ENCODE measurements at places on chromosomes 5 and 9.
A peak's percentile ranks its signal among the peaks of the same experiment; 100 is the strongest.

GRCh38 chr9:134619448-134619982 is 22.1 kb upstream of the COL5A1 start:
- DNase-seq = peak; percentile 0

DNA sequence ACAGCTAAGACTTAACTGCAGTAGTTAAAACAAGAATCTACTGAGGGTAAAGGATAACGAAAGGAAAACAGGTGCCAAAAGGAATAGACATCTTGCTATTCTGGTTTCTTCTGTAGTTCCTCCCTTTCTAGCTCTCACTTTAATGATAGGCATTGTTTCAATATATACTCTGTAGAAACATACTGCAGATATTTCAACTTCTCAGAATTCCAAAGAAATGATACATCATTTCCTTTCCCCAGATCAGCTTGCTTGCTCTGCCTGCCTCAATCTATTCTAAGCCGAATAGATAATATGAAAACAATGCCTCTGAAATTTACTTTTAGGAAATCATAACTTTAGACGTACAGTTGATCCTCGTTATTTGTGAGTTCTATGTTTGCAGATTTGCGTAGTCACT is 46.3 kb downstream of the ACO1 start:
- DNase-seq = no peak

DNA sequence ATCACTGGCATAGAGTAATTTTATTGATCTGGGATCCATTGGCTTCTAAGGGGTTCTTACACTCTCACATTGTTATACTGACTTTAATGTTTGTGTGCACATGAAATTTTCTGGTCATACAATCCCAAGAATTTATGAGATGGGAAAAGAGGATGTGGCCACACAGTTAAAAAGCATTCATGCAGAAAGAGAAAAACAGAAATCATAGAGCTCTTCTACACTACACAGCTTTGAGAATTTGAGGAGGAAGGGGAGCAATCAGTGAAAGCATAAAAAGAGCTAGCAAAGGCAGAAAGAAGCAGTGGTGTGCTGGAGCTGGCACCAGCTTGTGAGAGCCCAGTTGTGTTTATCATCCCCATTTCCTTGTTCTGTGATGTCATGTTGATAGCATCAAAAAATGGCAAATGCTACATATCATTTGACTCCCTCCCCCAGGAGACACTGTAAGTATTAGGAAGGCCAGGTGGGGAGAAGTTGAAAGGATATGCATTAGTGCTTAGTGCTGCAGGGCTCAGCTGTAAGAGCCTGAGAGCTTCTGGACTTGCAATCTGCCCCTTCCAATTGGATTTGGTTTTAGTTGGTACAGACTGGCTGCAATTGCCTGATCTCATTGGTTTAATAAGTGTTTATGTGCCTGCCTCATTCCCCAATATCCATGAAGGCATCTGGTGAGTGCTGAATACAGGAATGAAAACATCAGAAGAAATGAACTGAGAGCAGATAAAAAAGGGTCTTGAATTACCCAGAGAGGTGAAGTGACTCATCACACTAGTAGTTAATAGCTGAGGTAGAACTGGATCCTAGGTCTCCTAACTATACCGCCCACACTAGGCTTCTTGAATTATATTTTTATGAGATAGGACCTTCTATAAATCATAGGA is 30.9 kb downstream of the RHOBTB3 start:
- DNase-seq = no peak

GRCh38 chr5:4772591-4772990 is 367.5 kb upstream of the ADAMTS16 start:
- DNase-seq = no peak

- DNase-seq = no peak
Measured at GRCh38 chr5:153399595-153399994, 90.9 kb upstream of the GRIA1 start.

DNA sequence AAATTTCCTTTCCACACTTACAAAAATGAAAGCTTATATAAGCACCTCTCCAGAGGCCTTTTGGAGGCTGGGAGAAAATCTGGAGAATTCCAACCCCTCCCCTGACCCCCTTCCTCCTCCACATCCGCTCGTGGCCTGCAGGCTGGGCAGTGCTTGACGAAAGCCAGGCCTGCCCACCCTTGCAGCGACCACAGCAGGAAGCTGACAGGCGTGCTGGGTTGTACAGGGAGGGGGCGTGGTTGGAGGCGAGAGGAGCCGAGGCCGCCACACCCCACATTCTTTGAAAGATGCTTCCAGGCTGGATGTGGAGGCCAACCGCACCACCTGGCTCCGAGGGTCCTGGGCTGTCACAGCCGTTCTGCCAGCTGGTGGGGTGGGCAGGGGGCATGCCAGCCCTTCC is 47.8 kb upstream of the IER5L start:
- DNase-seq = peak; percentile 50

- DNase-seq = no peak
Measured at GRCh38 chr9:13963005-13963653, 350.8 kb downstream of the NFIB start.

- DNase-seq = no peak
Measured at GRCh38 chr5:169423580-169424278, 122.8 kb upstream of the SLIT3 start.

- DNase-seq = no peak
Measured at GRCh38 chr5:14036947-14037346, 92.5 kb upstream of the DNAH5 start.

DNA sequence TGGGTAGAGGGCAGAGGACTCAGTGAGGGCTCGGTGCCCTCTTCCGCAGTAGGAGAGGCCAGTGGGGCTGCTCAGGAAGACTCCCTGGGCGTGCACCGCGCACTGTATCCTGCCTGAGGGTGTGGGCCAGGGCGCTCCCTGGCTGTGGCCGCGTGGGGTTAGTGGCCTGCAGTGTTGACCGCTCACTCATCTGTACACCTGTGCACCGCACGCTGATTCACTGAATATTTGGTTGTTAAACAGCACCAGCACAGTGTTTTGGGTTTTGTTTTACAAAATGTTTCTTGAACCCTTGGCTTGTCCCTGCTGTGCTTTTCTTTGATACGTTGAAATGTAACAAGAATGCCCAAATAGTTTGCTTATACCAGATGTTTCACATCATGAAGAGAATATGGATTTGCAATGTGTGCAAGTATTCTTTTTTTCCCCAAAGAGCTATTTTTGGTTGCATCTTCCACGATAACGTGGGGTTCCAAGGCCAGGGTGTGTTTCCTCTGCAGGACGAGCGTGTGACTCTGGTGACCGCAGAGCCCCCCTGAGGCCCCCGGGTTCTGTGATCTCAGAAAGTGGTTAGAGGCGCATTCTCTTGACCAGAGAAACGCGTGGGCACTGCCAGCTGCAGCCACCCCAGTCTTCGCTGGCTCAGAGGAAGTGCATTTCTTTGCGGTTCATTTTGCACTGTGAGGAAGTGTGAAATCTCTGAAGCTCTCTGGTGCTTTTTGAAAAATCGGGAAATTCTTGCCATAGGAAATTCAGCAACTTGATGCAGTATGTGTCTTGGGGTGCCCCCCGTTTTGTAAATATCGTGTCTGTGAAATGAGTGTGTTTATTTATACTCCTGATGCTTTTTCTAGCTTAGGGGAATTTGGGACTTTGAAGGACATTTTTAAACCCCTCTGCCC is 46.9 kb downstream of the AHRR start:
- DNase-seq = no peak

- DNase-seq = no peak
Measured at GRCh38 chr5:11504065-11504885, 400.0 kb downstream of the CTNND2 start.

DNA sequence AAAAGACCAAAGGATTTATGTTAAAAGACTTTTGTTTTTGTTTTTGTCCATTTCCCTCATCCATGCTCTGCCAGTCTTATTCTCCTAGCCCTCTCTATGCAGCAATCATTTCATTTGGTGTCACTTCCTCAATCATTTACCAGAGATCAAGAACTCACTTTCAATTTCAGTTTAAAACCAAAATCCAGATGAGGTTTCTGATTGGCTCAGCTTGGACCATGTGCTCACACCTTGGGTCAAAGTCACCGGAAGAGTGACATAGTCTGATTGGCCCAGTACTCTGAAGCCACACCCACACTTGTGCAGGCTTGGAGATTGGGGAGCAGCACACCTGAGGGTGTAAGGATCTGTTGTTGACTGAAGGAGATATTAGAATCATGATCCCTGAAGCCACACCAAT is 79.6 kb downstream of the TLR4 start:
- DNase-seq = peak; percentile 17

DNA sequence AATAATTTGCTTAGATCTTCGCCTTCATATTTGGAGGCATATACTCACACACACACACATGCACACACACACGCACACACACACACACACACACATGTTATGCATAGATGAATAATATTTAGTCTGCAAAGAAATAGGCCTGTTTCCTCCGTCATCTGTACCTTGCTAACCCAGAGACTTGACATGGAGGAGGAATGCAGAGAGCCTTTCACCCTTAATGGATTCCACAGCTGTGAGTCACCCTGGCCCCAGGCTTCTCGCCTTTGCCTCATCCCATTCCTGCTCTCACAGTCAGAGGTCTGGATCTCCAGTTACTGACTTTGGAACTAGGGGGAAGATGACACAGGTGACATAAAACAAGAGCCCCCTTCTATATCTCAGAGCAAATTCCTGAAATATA is 29.7 kb downstream of the ZNF462 start:
- no peak for DNase-seq

DNA sequence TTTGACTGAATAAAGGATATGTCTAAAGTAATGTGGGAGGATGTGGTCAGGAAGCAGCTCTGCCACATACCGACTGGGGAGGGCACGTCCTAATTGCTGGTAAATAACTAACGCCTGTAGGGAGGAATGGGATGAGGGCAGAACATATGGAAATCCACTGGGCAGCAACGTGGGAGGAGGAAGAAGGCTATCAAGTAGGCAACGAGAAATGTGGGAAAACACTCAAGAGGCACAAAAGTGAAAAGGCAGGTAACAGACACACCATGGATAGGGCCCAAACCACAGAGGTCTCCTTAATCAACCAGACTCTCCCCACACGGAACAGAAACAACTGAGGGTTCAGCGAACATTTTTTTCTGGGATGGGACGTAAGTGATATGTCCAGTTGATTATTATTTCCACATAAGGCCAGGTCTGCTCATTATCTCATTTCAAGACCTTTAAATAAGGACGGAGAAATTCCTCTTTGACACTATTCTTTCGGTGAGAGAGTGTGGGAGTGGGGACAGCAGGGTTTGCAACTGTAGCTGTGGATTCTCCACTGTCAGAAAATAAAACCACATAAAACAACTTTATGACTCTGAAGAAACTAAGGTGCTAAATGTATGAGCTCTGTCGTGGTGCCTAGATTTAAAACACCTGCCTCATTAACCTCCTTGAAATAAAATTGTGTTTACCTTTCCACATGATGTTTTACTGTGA is 17.0 kb downstream of the IARS1 start:
- DNase-seq = no peak

- no peak for DNase-seq
Measured at GRCh38 chr9:129581505-129582189, 39.3 kb downstream of the C9orf50 start.

DNA sequence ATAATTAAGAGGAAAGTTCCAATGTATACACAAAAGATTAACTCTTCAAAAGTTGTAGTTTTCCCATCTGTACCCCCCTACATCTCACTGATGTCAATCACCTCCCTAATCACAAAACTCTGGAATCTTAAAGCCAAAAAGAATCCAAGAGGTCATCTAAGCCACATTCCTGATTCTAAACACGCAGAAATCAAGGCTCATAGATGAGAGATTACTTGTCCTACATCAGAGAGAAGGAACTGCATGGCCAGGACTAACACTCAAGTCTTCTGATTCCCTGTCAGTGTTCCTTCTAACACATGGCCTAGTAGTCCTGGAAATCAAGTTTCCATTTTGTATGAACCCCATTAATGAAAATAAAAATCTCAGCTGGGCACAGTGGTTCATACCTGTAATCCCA is 58.7 kb downstream of the MAPKAP1 start:
- DNase-seq = no peak

DNA sequence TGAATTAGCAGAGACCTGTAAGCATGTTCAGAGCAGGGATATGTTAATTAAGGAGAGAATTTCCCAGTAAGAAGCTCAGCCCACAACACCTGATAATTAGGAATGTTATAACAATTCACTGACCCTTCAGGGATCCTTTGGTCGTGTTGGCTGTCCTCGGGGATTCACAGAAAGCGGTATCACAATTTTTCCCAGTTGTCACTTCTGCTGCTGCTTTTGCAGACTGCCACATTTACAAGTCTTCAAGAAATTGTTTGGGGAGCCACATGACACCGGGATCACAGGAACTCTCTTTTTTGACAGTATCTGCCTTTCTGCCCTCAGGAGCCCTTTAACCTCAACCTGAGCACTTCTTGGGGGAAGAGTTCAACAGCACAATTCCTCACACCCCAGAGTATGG is 265.5 kb downstream of the GLIS3 start:
- DNase-seq = no peak

DNA sequence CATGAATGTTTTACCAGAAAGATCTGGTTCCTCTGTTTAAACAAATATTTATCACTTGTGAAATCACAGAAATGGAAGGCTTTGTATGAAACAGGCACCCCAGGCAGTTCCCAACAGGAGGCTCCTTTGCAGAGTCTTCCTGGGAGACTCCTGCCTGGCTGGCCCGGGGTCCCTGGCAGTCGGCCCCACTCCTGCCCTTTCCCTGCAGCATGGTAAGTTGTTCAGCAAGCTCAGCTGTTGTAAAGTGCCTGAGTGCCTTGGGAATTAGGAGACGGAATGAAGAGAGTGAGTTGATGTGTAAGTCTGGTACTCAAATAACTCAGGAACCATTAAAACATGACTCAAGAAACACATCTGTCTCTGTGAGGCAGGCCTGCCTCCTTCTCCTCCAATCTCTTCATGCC is 17.5 kb upstream of the LHFPL2 start:
- no peak for DNase-seq

DNA sequence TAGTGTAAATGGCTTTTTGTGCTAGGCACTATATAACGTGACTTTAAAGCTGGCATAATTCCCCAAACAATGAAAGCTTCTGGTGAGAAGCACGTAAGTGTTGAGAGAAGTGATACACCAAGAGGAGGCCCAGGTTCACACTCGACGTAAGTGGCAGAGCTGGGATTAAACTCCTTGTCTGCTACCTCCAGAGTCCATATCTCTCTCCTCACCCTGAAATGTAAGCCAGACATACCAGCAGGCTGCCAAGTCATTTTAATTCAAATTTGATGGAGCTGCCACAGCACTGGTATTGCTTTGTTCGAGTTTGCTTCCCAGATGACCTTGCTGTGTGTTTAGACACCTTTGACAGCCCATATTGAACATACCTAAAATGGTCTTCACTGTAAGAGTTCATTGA is 319.7 kb downstream of the GLIS3 start:
- no peak for DNase-seq

DNA sequence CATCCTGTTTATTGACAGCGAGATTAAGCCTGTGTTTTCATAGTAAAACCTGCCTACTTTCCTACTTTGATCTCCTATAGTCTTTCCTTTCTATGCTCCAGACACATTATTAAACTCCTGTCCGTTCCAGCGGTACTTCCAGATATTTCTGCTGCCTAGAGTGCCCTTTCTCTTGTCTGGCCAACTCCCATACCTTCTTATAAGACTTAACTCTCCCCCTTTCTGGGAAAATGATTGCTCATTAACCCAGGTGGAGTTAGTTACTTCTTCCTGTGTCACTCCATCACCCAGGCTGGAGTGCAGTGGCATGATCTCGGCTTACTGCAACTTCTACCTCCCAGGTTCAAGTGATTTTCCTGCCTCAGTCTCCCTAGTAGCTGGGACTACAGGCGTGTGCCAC is 33.1 kb downstream of the KDM4C start:
- DNase-seq = no peak
